ENCODE measurements at places on chromosomes 16 and 17. TPM values are rescaled to one million over a fixed set of nuclear protein-coding genes. Genes with fewer than 3 reads are reported as not detected.

DNA sequence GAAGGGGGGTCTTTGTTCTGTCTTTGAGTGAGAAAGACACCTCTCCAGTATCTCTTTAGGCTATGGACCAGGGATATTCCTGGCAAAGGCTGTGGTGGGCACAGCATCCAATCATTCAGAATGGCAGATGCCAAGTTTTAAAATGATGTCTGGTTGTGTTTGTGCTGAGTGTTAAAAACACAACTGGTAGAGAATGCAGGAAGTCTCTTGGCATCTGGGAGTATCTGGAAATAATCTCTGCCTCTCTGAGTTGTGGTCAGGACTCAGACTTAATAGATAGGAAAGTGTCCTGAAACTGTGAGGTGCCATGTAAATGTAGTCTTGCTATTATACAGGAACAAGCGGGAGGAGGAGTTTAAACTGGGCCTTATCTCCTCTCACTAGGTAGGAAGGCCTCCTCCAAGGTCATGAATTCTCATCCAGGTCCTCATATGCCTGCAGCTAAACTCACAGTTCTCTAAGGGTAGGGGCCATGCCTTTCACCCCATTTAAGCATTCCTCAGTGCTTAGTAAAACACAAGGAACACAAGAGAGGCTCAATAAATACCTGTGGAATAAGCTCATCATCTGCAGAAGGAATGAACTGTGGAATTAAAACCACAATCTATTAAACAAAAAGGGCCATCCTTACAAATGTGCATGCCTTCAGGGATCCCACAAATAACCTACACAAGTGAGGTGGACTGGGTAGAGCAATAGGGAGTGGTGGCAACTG is 317.6 kb downstream of the CBLN1 start:
- no peaks in the 10 kb centered on the region for H3K36me3 ChIP-seq
- no peak overlapping the region for H3K27ac ChIP-seq
- H3K27me3 ChIP-seq: no peaks in the 10 kb centered on the region
- H3K4me1 ChIP-seq: peaks cover 13% of the 10 kb centered on the region
- DNase-seq: no peak

- H3K36me3 ChIP-seq: peaks cover 40% of the 10 kb centered on the region
- H3K27me3 ChIP-seq: no peaks in the 10 kb centered on the region
Observed at GRCh38 chr17:81553018-81553615, 964 bp upstream of the FAAP100 start.

DNA sequence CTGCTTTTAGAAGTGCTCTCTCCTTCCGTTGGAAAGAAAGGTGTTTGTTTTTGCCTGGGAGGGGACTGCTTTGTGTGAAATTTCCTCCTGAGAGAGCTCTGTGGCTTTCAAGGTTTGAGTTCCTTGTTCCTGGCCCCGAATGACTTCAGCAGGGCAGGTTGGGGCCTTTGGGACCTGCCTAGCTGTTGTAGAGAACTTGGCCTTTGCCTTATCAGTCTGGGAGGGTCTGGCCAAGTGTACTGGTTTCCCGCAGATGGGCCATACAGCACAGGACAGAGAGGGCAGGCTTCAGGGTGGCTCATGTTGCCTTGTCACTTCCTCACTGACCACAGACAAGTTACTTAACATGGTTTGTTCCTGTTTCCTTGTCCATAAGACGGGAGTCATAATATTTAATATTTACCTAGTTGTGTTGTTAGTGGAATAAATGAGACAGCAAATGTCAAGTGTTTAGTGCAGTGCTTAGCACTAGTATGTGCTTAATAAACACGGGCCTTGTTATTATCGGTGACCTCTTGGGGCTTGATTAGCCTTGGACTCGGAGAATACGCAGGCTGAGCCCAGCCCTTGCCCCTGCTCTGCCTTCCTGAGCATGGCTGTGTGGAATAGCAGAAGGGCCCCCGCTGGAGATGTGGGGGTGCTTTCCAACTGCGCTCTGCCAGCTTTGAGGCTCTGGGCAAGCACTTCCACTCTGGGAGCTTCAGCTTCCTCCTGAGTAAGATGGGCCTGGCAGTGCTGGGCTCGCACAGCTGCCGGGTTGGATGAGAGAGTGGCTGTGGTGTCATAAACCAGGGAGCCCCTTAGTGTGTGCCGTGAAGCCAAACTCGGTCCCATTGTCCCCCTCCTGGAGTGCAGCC is 6.6 kb downstream of the PRSS8 start:
- H3K36me3 ChIP-seq: peaks cover 6% of the 10 kb centered on the region
- H3K27ac ChIP-seq: peak overlapping the region; percentile 47
- peaks cover 31% of the 10 kb centered on the region for H3K4me1 ChIP-seq
- no peak for DNase-seq
- no peak overlapping the region for H3K4me3 ChIP-seq

GRCh38 chr17:51516924-51517323 is 256.6 kb downstream of the UTP18 start:
- peaks cover 5% of the 10 kb centered on the region for H3K27me3 ChIP-seq
- no peaks in the 10 kb centered on the region for H3K4me1 ChIP-seq
- H3K4me3 ChIP-seq: no peak overlapping the region
- no peaks in the 10 kb centered on the region for H3K36me3 ChIP-seq
- no peak for DNase-seq
- no peak overlapping the region for H3K27ac ChIP-seq

GRCh38 chr17:70276906-70277305 is 107.6 kb downstream of the KCNJ2 start:
- no peak for DNase-seq
- no peaks in the 10 kb centered on the region for H3K27me3 ChIP-seq
- no peaks in the 10 kb centered on the region for H3K36me3 ChIP-seq
- no peaks in the 10 kb centered on the region for H3K4me1 ChIP-seq
- H3K4me3 ChIP-seq: no peak overlapping the region

DNA sequence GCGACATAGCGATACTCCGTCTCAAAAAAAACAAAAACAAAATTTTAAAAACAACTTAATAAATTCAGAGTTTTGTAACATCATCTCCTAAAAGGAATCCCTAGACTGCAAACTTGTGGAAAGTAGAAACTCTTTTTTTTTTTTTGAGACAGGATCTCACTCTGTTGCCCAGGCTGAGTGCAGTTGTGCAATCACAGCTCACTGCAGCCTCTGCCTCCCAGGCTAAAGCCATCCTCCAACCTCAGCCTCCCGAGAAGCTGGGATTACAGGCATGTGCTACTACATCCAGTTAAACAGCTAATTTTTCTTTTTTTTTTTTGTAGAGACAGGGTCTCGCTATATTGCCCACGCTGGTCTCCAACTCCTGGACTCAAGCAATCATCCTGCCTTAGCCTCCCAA is 19.7 kb downstream of the EZH1 start:
- DNase-seq: no peak
- no peaks in the 10 kb centered on the region for H3K36me3 ChIP-seq
- no peaks in the 10 kb centered on the region for H3K4me1 ChIP-seq
- H3K4me3 ChIP-seq: no peak overlapping the region
- no peaks in the 10 kb centered on the region for H3K27me3 ChIP-seq

DNA sequence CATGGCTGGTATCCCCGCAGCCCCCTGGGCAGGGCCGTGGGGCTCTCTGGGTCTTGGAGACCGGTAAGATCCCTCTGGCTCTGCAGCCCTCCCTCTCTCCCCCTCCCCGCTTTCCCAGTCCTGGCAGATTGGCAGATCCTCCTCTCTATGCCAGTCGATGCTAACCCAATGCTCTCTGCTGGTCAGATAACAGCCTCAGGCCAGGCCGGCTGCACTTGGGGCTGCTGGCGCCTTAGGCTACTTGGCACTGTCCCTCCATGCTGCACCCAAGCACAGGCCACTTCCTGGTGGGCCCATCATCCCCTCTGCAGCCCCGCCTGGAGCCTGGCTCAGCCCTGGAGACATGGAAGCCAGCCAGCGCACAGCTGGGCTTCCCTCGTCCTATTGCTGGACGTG is 81.7 kb downstream of the RTN4RL1 start:
- DNase-seq: no peak
- peaks cover 15% of the 10 kb centered on the region for H3K4me1 ChIP-seq
- no peak overlapping the region for H3K4me3 ChIP-seq
- no peaks in the 10 kb centered on the region for H3K27me3 ChIP-seq
- H3K27ac ChIP-seq: no peak overlapping the region

DNA sequence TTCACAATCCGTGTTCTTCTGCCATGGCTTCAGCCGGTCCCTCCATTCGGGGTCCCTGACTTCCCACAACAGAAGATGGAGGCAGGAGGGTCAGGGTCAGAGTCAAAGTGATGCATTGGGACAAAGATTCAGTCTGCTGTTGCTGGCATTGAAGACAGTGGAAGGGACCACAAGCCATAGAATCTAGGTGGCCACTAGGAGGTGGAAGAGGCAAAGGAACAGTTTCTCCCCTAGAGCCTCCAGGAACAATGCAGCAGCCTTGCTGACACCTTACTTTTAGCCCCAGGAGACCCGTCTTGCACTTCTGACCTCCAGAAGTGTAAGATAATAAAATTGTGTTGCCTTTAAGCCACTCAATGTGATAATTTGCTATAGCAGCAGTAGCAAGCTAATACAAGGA is 55.9 kb downstream of the MFSD11 start:
- peaks cover 3% of the 10 kb centered on the region for H3K4me1 ChIP-seq
- no peaks in the 10 kb centered on the region for H3K36me3 ChIP-seq
- no peaks in the 10 kb centered on the region for H3K27me3 ChIP-seq
- H3K27ac ChIP-seq: no peak overlapping the region

GRCh38 chr17:63278728-63279442 is 167.2 kb downstream of the CYB561 start:
- H3K4me3 ChIP-seq: no peak overlapping the region
- H3K27ac ChIP-seq: no peak overlapping the region
- no peaks in the 10 kb centered on the region for H3K27me3 ChIP-seq
- no peak for DNase-seq

DNA sequence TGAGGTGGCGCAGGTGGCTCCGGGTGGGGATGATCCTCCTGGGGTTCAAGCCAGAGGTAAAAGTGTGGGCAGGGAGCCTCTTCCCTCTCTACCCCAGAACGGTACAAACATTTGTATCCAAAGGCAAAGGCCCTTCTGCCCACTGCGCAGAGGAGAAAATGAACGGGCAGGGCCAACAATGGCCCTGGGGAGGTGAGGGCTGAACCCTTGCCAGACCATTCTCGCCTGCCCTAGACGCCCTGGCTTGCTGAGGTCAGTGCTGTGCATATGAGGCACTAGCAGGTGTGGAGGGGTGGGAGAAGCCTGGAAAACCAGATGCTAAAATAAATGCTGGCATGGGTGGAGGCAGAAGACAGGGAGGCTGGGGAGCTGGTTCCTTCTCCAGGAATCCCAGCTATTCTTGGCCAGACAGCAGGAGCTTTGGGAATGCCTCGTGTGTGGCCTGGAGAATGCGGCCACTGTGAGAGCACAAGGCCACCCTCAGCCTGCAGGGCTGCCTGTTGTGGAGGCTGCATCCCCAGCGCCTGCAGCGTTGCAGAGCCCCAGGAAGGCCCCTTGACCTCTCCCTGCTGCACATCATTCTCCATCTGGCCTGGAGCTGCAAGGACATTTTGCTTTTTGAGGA is 4.5 kb downstream of the C17orf50 start:
- DNase-seq: no peak
- no peaks in the 10 kb centered on the region for H3K27me3 ChIP-seq
- no peak overlapping the region for H3K4me3 ChIP-seq
- no peak overlapping the region for H3K27ac ChIP-seq

DNA sequence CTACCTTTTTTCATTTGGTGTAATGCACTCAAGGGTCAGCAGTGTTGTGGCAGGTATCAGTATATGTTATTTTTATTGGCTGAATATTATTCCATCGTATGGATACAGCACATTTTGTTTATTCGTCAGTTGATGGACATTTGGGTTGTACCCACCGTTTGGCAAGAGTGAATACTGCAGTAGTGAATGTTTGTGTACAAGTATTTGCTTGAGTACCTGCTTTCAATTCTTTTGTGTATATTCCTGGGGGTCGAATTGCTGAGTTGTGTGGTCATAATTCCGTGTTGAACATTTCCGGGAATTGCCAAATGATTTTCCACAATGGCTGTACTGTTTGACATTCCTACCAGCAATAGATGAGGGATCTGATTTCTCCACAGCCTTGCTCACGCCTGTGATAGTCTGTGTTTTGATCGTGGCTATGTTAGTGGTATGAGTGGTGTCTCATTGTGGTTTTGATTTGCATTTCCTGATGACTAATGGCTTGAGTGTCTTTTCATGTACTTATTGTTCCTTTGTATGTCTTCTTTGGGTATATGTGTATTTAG is 108.4 kb downstream of the OR1D5 start:
- no peak overlapping the region for H3K27ac ChIP-seq
- no peaks in the 10 kb centered on the region for H3K27me3 ChIP-seq
- no peak for DNase-seq
- no peak overlapping the region for H3K4me3 ChIP-seq

The TBC1D3E gene
- total RNA-seq: not detected

The MYOCD gene
- 36.0 TPM for total RNA-seq

The BAHCC1 gene
- 7.5 TPM for total RNA-seq
